ENCODE measurements at places on chromosomes 11 and 22.
A peak's percentile ranks its signal among the peaks of the same experiment; 100 is the strongest.

DNA sequence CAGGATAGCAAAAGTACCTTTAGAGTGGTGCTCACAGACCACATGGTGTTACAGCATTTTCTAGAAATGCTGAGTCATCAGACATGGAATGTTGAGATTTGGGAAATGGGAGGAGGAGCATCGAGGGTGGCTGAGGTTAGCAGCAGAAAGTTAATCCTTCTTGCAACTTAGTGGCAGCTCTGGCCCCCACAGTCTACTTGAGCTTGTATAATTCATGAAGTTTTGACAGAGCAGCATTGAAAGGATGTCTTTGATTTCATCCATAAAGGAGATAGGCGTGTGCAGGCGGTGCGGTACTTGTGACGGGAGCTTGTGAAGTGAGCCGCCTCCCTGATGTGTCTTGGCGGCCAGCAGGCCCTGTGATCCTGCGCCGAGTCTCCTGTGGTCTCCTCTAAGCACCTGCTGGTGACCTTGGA, 330.5 kb downstream of the TBC1D22A start:
- DNase-seq = peak; percentile 31
- no peak overlapping the region for H3K4me3 ChIP-seq
- H3K27me3 ChIP-seq = no peaks in the 10 kb centered on the region
- no peaks in the 10 kb centered on the region for H3K36me3 ChIP-seq
- peaks cover 20% of the 10 kb centered on the region for H3K4me1 ChIP-seq

DNA sequence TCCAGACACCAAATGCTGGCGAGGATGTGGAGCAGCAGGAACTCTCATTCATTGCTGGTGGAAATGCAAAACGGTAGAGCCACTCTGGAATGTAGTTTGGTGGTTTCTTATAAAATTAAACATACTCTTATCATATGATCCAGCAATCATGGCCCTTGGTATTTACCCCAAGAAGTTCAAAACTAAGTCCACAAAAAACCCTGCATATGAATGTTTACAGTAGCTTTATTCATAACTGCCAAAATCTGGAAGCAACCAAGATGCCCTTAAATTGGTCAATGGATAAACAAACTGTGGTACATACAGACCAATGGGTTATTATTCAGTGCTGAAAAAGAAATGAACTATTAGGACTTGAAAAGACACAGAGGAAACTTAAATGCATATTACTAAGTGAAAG, 87.8 kb downstream of the APOL5 start:
- H3K4me1 ChIP-seq = peaks cover 12% of the 10 kb centered on the region
- no peak overlapping the region for H3K27ac ChIP-seq

GRCh38 chr22:31635638-31636306, 26.2 kb downstream of the PISD start:
- no peak for DNase-seq
- H3K27ac ChIP-seq = peak overlapping the region; percentile 14
- peaks cover 37% of the 10 kb centered on the region for H3K4me1 ChIP-seq
- peaks cover 3% of the 10 kb centered on the region for H3K36me3 ChIP-seq
- no peak overlapping the region for H3K4me3 ChIP-seq

DNA sequence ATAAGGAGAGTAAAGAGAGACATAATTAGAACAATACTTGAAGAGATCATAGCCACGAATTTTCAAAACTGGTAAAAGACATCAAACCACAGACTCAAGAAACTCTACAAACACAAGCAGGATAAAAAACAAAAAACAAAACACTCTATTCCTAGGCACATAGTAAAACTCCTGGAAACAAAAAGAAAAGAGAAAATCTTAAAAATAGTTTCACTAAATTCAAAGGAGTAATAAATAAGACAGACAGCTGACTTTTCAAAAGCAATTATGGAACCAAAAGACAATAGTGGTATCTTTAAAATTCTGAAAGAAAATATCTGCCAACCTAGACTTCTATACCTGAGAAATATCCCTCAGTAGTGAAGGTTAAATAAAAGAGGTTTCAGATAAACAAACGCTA, 9.2 kb upstream of the NARS2 start:
- no peaks in the 10 kb centered on the region for H3K27me3 ChIP-seq
- H3K4me1 ChIP-seq = no peaks in the 10 kb centered on the region
- H3K36me3 ChIP-seq = no peaks in the 10 kb centered on the region
- no peak overlapping the region for H3K4me3 ChIP-seq

DNA sequence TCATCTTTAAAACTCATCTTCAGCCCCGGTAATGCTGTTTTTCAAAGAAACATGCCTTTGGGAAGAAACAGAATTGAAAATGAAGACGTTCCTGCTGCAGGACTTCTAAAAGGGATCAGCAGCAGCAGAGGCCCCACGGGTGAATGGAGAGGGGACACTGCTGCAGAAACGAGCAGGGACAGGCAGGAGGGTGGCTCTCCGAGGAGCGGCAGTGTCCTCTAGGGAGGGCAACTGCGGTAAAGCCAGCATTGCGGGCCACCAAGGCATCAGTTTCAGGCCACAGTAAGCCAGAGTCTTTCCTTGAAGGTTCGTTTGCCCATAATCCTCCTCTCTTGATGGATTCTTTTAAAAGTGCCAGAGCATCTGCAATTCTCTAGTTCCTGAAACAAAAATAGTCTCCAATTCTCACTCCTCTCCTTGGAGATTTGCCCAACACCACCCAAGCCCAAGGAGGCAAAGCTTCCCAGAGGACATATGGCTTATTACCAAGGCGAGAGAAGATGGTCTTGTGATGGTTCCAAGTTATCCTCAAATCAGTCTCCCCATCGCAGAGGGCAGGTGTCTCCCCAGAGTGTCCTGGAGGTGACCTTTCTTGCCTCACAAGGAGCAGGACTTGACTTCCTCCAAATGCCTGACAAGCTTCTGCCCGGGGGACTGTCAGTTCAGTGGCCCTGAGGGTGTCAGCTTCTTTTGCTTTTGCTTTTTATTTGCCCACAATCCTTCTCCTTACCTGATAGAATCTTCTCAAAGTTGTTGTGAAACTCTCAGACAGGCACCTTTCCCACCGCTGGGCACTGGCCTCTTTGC, 341.1 kb upstream of the B3GAT1 start:
- DNase-seq = no peak
- H3K4me3 ChIP-seq = no peak overlapping the region
- H3K36me3 ChIP-seq = no peaks in the 10 kb centered on the region
- no peak overlapping the region for H3K27ac ChIP-seq

DNA sequence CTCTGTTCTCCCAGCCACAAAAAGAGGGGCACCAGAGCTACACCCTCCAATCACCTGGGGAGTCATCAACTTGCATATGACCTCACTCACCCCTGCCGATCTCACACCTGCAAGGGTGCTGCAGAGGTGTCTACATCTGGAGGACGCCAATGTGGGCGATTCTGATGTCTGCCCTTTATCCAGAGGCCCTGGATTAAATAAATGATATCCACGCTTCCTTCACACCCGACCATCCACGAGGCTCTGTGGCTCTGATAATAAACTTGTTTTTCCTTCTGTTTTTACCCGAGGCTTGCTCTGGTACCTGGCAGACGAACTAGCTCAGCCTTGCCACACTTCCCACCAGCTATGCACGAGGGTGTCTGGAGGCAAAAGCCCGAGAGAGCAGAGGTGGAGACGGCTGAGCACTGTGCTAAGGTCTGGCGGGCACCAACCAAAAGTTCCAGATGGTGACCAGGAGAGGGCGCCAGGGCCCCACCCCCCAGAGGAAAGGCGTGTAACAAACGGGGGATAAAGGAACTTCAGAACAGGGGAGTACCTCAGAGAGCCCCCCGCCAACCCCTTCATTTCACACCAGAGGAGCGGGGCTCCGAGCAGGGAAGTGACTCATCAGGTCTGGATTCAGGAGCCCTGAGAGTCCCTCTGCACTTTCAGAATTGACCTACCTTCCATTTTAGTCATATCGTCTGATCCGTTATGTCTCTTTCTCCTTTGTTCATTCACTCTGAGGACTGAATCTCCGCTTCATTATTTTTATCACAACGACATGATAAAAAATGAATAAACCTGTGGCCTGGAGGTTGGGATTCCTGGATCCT, 13.5 kb downstream of the SCN3B start:
- no peaks in the 10 kb centered on the region for H3K36me3 ChIP-seq
- H3K27ac ChIP-seq = no peak overlapping the region
- peaks cover 4% of the 10 kb centered on the region for H3K4me1 ChIP-seq
- H3K27me3 ChIP-seq = peaks cover 3% of the 10 kb centered on the region

DNA sequence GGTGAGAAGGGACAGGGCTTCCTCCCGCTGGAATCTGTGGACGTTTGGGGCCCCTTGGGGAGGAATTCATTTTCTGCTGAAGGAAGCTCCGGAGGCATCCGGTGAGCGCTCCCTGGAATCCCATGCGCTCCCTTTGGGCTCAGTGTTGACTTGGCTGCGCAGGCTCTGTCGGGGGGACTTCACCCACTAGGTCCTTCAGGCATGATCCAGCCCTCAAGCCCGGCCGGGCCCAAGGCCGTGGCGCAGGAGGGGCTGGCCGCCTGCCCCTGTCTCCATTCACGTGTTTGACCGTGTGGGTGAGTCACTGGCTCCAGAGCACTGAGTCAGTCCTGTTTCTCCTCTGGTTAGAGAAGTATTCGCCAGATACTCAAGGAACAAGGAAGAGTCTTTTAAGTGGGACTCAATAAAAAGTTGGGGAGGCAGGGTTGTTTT, 1.4 kb downstream of the CTTN start:
- peak overlapping the region; percentile 84 for H3K27ac ChIP-seq
- peaks cover 43% of the 10 kb centered on the region for H3K4me1 ChIP-seq
- no peaks in the 10 kb centered on the region for H3K36me3 ChIP-seq
- DNase-seq = peak; percentile 89

GRCh38 chr11:85086504-85087284, 540.5 kb downstream of the DLG2 start:
- no peaks in the 10 kb centered on the region for H3K4me1 ChIP-seq
- no peaks in the 10 kb centered on the region for H3K27me3 ChIP-seq
- H3K4me3 ChIP-seq = no peak overlapping the region
- no peaks in the 10 kb centered on the region for H3K36me3 ChIP-seq

GRCh38 chr22:23745791-23746190, 5.1 kb downstream of the ZNF70 start:
- H3K36me3 ChIP-seq = peaks cover 44% of the 10 kb centered on the region
- no peak overlapping the region for H3K4me3 ChIP-seq
- DNase-seq = no peak
- H3K27ac ChIP-seq = no peak overlapping the region
- no peaks in the 10 kb centered on the region for H3K27me3 ChIP-seq

- H3K4me1 ChIP-seq = peaks cover 20% of the 10 kb centered on the region
- no peak overlapping the region for H3K27ac ChIP-seq
- no peaks in the 10 kb centered on the region for H3K36me3 ChIP-seq
Measured at GRCh38 chr22:24510637-24511625, 15.8 kb downstream of the UPB1 start.

DNA sequence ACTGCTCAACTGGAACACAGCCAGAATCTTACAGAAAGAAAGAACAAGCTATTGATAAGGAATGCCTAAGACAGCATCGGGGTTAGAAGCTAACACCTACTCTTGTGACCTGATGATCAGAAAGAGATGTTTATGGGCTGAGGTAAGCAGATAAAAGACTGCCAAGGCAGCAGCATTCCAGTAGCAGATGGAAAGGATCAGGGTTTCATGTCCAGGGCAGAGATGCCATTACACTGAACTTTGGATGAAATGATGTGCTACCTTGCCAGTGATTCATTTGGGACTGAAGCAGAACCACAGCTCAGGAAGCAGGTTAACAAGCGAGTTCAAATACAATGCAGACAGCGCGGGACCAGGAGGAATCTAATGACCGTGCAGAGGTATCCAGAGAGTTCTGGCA, 27.1 kb upstream of the APOA1 start:
- H3K4me3 ChIP-seq = no peak overlapping the region
- H3K27ac ChIP-seq = no peak overlapping the region
- no peaks in the 10 kb centered on the region for H3K4me1 ChIP-seq
- H3K36me3 ChIP-seq = peaks cover 90% of the 10 kb centered on the region
- no peaks in the 10 kb centered on the region for H3K27me3 ChIP-seq

- no peaks in the 10 kb centered on the region for H3K36me3 ChIP-seq
- peaks cover 59% of the 10 kb centered on the region for H3K27me3 ChIP-seq
- no peak for DNase-seq
- no peak overlapping the region for H3K27ac ChIP-seq
- peaks cover 38% of the 10 kb centered on the region for H3K4me1 ChIP-seq
Measured at GRCh38 chr11:117877120-117877784, 794 bp upstream of the FXYD6 start.

DNA sequence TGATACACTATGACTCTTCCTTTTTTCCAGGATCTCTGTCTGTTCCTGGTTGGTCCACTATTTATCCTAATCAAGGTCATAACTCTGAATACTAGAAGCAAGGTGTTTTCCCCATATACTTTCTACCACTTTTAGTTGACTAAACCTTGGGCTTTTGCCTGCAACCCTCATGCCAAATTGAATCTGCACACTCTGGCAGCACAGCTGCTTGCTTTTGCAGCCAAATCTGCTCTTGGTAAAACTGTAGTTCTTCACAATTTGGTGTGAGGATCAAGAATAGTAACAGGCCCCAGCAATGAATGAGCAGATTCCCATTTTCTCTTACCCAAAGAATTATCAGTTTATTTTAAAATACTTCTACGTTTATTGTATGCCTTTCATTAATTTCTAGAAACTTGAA, 586.5 kb upstream of the CNTN5 start:
- H3K4me3 ChIP-seq = no peak overlapping the region
- no peak overlapping the region for H3K27ac ChIP-seq
- no peaks in the 10 kb centered on the region for H3K4me1 ChIP-seq
- no peaks in the 10 kb centered on the region for H3K36me3 ChIP-seq

DNA sequence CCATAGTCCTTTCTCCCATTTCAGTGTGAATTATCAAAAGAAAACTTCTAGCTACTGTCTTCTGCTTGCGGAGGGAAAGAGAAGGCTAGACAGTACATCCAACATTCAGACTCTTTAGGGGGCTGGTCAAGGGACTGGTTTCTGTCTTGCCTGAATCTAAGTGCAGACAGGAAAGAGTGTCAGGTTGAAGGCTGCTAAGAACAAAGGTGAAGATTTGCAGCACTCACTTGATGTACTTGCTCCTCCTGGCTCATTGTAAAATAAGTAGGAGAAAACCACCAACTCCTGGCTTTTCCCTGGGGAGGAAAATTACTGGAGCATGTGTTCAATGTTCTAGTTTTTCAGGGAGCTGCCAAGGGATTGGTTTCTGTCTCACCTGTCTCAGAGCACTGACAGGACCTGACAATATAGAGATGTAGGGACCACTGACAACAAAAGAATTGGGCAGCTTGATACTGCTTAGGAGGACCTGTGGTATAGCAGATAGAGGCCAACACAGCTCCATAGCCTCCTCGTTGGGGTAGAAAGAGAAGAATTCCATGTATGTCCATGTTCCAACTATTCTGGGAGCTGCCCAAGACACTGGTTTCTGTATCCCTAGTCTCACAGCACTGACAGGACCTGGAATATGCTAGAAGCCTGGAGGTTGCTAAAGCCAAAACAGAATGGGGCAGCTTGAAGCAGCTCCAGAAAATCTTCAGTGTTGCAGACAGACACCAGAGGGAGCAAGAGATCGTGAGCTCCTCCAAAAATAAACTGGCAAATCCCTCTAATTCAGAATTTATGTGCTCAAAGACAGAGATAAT, 39.7 kb upstream of the MMP12 start:
- H3K27ac ChIP-seq = no peak overlapping the region
- H3K27me3 ChIP-seq = no peaks in the 10 kb centered on the region
- no peak for DNase-seq
- H3K36me3 ChIP-seq = no peaks in the 10 kb centered on the region
- H3K4me1 ChIP-seq = no peaks in the 10 kb centered on the region

Data from suprapubic skin (tissue), 4 donors.